ENCODE measurements at places on chromosomes 11 and 22.

GRCh38 chr22:50114221-50115021 lies 24.6 kb downstream of the MOV10L1 start:
- DNase-seq = no peak

- no peak for DNase-seq
Observed at GRCh38 chr11:8263109-8263768, 439 bp downstream of the LMO1 start.

DNA sequence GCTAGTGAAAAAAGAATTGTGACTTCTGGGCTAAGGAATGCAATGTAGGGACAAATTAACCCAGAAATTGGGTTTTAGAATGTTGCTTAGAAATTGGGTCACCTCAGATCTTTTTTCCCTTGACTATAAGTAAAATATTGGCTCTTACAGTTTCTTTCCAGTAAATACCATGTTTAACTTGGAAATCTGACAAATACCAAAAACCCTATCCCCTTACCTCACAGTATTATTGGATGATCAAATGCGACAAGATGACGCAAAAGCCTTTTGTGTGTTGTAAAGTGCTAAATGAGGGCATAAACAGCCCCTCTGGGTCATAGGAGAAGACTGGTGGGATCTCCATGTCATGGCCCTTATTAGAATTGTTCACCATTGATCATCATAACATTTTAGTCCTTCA lies 6.1 kb upstream of the UPB1 start:
- no peak for DNase-seq

- no peak for DNase-seq
Observed at GRCh38 chr11:129143335-129143734, 48.8 kb downstream of the ARHGAP32 start.

GRCh38 chr11:71246559-71246958 lies 5.8 kb downstream of the SHANK2 start:
- DNase-seq = no peak

DNA sequence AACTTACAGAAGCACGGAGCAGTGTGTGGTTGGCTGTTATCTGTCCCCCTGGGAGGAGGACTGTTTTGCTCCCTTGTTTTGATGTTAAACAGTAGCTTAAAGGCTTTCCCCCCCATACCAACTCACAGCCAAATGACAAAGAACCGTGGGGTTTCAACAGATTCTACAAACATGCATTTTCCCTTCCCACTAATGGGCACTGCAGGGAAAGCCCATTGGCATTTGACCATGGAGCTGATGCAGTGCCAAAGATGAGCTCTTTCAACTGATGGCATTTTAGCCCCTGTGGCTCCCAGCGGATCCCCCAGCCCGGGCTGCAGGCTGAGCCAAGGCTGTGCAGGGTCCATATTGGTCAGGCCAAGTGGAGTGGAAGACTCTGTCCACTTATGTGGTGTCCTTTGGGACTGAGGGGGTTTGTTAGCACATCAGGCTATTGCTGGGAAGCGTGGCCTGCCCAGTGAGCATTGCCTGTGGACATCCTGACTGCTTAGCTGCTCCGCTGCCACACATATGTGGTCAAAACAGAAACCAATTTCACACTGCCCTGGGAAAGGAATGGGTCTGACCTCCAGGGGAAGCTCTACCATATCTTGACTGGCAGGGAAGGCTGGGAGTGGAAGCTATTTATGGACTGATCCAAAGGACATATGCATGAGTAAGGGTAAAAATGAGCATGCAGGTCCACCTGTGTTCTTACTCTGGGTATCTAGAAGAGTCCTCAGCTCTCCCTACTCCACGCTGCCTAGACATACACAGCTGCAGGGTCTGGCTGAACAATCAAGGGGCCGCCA lies 116.4 kb upstream of the PARVA start:
- no peak for DNase-seq

- no peak for DNase-seq
Observed at GRCh38 chr22:39275814-39276439, 31.1 kb upstream of the PDGFB start.

GRCh38 chr11:12375720-12376119 lies 1.7 kb upstream of the PARVA start:
- DNase-seq = no peak
